DMS79 (cell line): ENCODE measurements at places on chromosomes 5 and 9.

DNA sequence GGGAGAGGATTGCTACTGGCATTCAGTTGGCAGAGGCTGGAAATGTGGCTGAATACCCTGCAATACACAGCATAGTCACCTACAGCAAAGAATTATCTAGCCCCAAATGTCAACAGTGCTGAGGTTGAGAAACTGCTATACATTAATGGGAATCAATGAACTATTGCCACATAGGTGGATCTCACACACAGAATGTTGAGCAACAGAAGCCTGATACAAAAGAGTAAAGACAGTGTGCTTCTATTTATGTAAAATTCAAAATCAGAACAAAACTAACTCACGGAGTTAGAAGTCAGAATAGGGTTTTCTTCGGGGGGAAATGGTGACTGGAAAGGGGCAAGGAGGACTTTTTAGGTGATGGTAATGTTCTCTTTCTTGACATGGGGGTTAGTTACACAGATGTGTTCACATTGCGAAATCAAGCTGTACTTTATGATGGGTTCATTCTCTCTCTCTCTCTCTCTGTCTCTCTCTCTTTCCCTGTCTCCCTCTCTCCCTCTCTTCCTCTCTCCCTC, 45.7 kb upstream of the PANK3 start:
- DNase-seq, result no peak

- DNase-seq, result no peak
Measured at GRCh38 chr9:76733096-76733495, 31.1 kb upstream of the PCA3 start.

DNA sequence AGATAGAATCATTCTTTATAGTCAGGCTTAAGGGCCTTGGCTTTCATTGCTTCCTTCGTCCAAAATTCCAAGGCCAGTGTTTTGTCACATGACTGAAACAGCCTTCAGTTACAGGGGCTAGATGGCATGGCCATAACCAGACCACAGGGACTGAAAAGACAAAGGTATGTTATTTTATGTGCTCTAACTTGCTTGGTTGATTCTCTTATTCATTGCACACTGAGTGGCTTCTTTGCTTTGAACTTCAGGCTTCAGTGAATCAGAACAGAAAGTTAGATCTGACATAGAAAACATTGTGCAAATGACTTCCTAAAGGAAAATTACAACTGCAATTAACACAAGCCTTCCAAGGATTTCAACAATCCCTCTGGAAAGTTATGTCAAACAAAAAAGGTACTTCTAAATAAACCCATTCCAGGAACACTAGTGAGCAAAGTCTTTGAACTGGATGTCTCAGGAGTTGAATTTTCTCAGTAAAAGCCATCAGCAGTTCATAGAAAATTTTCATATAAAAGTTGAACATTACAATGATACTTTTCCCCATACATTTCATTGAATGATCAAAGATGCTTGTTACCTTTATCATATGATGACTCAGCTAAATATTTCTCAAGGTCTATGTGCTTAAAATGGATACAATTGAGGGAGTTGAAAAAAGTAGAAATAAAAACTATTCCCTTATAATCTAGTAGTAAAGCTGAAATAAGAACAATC, 355.3 kb downstream of the TMEM232 start:
- no peak for DNase-seq

GRCh38 chr9:107953556-107954125, 464.1 kb upstream of the KLF4 start:
- no peak for DNase-seq

- DNase-seq, result no peak
Measured at GRCh38 chr5:96483878-96484277, 50.8 kb upstream of the PCSK1 start.

DNA sequence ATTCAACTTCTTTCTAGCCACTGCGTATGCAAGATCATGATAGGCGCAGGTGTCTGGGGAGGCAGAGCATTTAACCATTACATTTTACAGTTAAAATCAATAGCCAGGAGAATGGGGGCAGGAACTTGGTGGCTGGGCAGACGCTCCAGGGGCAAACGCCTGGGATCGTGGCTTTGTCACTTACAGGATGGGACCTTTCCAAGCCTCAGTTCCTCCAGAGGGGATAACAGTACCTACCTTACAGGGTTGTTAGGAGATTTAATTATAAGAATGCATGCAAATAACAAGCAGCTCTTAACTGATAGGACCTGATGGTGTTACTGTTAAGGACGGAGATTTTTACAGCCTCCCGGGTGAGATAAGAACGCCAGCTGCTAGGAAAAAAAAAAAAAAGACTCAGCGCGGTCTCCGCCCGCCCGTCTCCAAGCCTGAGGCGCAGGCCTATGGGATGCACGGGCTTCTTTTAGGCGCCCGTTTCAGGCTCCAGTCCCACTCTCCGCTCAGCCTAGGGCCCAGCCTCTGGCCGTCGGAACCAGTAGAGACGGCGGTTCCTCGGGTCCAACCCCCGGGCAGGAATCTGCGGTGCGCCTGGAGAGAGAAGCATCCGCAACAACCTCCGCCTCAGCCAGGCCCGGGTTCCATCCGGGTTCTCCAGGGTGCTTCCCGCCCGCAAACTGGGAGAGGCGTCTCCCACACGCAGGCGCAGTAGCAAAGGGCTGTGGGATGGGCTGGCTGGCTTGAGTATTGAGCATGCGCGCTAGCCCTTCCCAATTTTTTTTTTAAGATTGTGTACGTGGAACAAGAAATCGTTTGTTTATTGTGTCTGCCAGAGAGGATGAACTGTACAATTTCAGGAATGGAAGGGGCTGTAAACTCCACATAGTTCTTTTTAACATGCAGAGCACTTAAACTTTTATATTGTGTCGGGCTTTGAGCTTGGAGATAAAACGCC, at the start of gene FAM200C:
TSS of gene FAM200C (minus strand) at position 653 of the 952 bp plus-strand sequence. CDS start 4,564 bp downstream, outside the sequence.
- DNase-seq, result peak; percentile 62

DNA sequence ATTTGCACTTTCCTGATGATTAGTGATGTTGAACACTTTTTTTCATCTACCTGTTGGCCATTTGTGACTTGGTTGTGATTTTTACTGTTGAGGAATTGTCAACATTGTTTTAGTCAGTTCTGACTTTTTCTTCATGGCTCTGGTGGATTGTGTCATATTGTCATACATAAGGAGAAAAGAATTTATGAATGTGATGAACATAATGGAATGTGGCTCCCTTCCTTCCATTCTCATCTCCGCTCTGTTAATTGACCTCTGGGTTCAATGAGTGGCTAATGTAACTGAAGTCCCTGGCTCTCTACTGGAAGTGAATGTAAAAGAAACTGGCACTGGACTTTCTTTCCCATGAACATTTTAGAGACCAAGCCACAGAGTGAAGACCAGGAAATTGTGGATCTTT, 49.2 kb downstream of the KIAA1958 start:
- DNase-seq, result no peak

GRCh38 chr5:159548517-159548916, 218.2 kb upstream of the IL12B start:
- no peak for DNase-seq

- DNase-seq, result no peak
Measured at GRCh38 chr5:134945041-134945440, 22.7 kb upstream of the CATSPER3 start.

GRCh38 chr5:644509-644908, 32.4 kb downstream of the CEP72 start:
- DNase-seq, result no peak

DNA sequence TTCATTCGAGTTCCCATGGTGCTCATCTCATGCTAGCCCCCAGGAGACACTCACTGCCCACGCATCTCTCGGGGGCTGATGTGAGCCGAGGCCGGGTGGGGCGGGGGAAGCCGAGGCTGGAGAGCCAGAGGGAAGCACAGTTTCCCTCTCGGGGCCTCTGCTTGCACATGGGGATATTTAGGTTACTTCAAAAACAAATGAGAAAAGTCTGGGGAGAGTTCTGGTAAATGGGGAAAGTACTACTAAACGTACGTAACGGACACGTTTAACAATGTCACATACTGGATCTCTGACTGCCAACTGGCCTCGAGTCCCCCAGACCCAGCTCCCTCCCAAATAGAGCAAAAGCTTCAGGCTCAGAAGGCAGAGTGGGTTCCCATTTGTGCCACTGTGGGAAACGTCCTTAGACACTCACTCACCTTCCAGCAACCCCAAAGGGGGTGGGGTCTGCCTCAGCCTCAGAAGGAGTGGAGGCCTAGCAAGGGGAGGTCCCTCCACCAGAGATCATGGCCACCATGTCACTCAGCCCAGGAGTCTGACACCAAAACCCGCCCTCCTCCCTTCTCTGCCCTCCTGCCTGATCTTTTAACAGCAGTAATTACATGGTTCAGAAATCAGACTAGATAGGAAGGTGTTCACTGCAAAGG, 33.8 kb upstream of the NTNG2 start:
- no peak for DNase-seq

GRCh38 chr9:14273696-14274121, 40.2 kb downstream of the NFIB start:
- DNase-seq, result no peak

- DNase-seq, result no peak
Measured at GRCh38 chr9:134841180-134841904, 39.3 kb upstream of the FCN2 start.

GRCh38 chr5:124161266-124161665, 585.2 kb downstream of the ZNF608 start:
- no peak for DNase-seq

GRCh38 chr9:124222918-124223720, 34.6 kb upstream of the NEK6 start:
- DNase-seq, result peak; percentile 19
